ENCODE measurements at places on chromosomes 2 and 18. TPM values are rescaled to one million over a fixed set of nuclear protein-coding genes. Genes with fewer than 3 reads are reported as not detected.

DNA sequence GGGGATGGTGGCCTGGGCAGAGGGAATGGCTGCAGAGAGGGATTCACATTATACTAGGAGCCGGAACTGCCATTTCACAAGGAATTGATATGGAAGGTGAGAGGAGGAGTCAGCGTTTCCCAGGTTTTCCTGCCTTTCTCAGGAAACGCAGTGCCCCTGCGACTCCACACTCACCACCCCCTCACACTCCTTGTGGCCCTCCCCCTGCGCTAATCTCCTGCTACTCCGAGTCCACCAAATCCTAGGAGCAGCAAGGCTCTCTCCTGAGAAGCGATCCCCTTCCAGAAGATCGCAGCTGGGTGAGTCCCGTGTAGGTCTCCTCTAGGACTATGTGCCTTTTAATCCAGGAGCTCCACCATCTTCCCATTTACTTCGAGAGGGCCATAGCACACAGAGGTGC, 140.6 kb downstream of the VAPA start:
- no peaks in the 10 kb centered on the region for H3K36me3 ChIP-seq
- no peak for DNase-seq
- no peak overlapping the region for H3K4me3 ChIP-seq

GRCh38 chr2:150162241-150162942, 325.1 kb downstream of the RND3 start:
- H3K4me3 ChIP-seq = no peak overlapping the region
- H3K4me1 ChIP-seq = peaks cover 11% of the 10 kb centered on the region
- H3K27me3 ChIP-seq = no peaks in the 10 kb centered on the region
- no peak for DNase-seq
- H3K36me3 ChIP-seq = no peaks in the 10 kb centered on the region

- no peaks in the 10 kb centered on the region for H3K4me1 ChIP-seq
- H3K4me3 ChIP-seq = no peak overlapping the region
- DNase-seq = no peak
- no peaks in the 10 kb centered on the region for H3K36me3 ChIP-seq
Observed at GRCh38 chr2:238295144-238296112, 7.0 kb upstream of the PER2 start.

Gene DQX1
- total RNA-seq = 0.41 TPM

DNA sequence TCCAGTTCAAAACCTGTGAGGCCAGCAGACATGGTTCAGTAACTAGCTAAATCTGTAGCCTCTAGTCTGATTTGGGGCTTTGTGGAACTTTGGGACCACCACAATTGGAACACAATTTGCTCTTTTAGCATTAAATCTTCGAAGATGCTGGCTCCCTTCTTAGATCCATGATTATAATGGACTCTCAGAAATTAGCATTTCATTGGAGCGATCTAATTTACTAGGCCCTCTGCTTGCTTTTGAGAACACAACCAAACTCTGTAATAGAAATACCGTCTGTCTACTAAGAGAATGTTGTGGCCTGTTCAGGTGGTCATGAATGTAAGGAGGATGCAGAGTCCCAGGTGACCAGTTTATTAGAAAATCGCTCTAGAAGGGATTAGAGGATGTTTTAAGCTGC, 70.2 kb upstream of the LYPD6B start:
- no peaks in the 10 kb centered on the region for H3K27me3 ChIP-seq
- H3K4me3 ChIP-seq = no peak overlapping the region
- no peaks in the 10 kb centered on the region for H3K4me1 ChIP-seq
- H3K27ac ChIP-seq = no peak overlapping the region

Gene UGT1A4
- total RNA-seq = not detected

DNA sequence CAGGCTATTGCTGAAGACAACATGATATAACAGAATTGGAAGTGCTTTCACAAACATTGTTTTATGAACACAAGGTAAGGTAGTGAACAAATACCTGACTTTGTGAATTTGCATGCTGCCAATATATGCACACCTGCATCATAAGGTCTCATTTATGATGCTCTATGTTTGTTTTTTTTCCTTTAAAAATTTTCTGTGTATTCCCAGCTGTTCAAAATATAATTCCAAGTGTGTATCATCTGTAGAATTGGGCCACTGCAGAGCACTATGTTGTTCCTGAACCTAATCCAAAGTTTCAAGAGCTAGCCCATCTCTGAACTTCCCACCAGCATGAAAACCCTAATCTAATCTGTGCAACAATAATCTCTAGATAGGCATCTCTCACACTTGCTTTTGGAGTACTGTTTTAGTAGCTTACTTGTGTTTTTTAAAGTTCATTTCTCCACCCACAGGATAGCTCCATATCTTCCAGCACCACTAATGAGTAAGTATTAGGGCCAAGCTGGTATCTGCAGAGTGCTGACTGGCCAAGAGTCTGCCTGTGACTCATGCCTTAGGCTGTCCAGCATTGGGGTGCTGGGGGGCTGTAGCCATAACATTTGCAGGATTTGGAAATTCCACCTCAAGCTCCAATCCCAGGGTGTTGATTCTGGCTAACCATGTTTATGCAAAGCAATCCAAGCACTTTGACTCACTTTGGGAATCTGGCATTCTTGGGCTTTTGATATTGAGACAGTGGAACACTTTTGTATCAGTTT, 208.2 kb upstream of the REV1 start:
- no peak overlapping the region for H3K27ac ChIP-seq
- H3K4me1 ChIP-seq = no peaks in the 10 kb centered on the region
- H3K4me3 ChIP-seq = no peak overlapping the region
- no peaks in the 10 kb centered on the region for H3K36me3 ChIP-seq

Gene CYP1B1
- 86.7 TPM for total RNA-seq

Gene IER3IP1
- total RNA-seq = 8.5 TPM

Gene PAPOLG
- total RNA-seq = 10.9 TPM

- DNase-seq = peak; percentile 54
- no peaks in the 10 kb centered on the region for H3K27me3 ChIP-seq
- no peaks in the 10 kb centered on the region for H3K36me3 ChIP-seq
- H3K27ac ChIP-seq = no peak overlapping the region
- no peak overlapping the region for H3K4me3 ChIP-seq
Observed at GRCh38 chr2:199228887-199229819, 228.6 kb downstream of the SATB2 start.

- no peak overlapping the region for H3K27ac ChIP-seq
- DNase-seq = no peak
- no peaks in the 10 kb centered on the region for H3K4me1 ChIP-seq
- H3K27me3 ChIP-seq = no peaks in the 10 kb centered on the region
- H3K4me3 ChIP-seq = no peak overlapping the region
- H3K36me3 ChIP-seq = no peaks in the 10 kb centered on the region
Observed at GRCh38 chr2:103135679-103136078, 373.8 kb downstream of the TMEM182 start.

DNA sequence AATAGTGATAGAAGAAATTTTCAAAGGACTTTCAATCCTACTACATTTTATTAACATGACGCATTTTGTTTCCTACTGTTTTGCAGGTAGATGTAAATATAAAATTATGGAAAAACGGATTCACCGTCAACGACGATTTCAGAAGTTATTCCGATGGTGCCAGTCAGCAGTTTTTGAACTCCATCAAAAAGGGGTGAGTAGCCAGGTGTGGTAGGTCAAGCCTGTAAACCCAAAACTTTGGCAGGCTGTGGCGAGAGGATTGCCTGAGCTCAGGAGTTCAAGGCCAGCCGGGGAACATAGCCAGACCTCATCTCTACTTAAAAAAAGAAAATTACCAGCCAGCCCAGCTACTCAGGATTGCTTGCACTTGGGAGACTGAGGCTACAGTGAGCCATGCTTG, 33.0 kb upstream of the MFSD2B start:
- H3K27ac ChIP-seq = no peak overlapping the region
- 0 out of 2 replicates have a peak, but pooled peaks cover 4% of the 10 kb centered on the region for H3K36me3 ChIP-seq
- no peak overlapping the region for H3K4me3 ChIP-seq
- no peaks in the 10 kb centered on the region for H3K4me1 ChIP-seq

DNA sequence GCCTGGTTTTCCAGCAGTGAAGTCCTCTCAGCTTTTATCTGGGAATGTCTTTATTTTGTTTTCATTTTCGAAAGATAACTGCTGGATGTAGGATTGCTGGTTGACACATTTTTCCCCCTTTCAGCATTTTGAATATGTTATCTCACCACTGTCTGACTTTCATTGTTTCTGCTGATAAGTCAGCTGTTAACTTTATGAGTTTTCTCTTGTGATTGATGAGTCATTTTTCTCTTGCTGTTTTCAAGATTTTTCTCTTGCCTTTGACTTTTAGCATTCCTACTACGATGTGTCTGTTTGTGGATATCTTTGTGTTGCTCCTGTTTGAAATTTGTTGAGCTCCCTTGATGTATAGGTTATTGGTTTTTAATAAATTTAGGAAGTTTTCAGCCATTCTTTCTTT, 85.5 kb downstream of the AGPS start:
- H3K27ac ChIP-seq = no peak overlapping the region

Gene FBXO48
- total RNA-seq = 0.74 TPM

Gene DYSF
- total RNA-seq = 0.31 TPM

Gene HSPE1
- 278 TPM for total RNA-seq

DNA sequence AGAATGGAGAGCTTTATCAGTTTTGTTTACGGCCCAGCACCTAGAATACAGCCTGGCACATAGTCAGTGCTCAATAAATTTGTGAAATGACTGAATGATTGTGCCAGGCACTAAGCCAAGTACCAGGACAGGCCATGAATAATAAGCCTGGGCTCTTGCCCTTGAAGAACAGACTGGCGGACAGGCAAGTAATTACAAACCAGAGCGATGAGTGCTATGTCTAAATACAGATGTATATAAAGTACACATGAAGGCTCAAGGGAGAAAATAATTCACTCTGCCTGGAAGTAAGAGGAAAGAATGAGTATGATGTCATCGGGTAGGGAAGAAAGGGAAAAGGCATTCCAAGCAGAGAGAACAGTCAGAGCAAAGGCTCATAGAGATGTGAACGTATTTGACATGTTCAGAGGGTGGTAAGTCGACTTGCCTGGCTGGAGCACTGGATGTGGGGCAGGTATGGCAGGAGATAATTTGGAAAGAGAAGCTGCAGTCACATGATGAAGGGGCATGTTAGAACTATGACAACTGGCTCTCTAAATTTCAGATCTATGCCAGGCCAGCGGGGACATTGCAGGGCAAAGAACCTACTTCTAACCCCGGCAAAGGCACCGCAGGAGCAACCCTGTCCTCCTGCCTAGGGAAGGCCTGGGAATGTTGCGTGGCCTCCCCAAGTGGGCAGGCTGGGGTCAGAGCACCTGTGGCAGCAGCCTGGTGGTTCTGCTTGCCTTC, 119.1 kb upstream of the STPG4 start:
- no peaks in the 10 kb centered on the region for H3K27me3 ChIP-seq
- peaks cover 17% of the 10 kb centered on the region for H3K4me1 ChIP-seq
- no peaks in the 10 kb centered on the region for H3K36me3 ChIP-seq
- H3K4me3 ChIP-seq = no peak overlapping the region

Gene UBXN4
- total RNA-seq = 83.7 TPM

DNA sequence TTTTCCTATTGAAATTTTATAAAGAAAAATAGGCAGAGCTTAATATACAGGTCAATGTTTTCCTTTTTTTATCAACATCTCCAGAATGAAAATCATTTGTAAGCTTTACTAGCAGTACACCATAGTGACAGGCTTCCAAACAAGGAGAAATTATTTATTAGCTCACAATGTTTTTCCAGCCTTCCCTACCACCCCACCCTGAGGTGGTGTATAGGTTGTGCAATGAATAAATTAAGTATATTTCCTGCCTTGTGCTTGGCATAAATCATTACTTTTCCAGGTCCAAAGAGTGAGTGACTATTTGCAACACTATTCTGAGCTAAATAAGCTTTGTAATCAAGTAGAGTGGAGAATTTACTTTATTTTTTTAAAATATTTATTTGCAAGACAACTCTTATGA, 876.2 kb upstream of the POU3F3 start:
- no peak overlapping the region for H3K27ac ChIP-seq
- no peak overlapping the region for H3K4me3 ChIP-seq
- H3K27me3 ChIP-seq = no peaks in the 10 kb centered on the region
- no peak for DNase-seq

Gene XDH
- 0.08 TPM for total RNA-seq

Gene SALL3
- total RNA-seq = not detected

DNA sequence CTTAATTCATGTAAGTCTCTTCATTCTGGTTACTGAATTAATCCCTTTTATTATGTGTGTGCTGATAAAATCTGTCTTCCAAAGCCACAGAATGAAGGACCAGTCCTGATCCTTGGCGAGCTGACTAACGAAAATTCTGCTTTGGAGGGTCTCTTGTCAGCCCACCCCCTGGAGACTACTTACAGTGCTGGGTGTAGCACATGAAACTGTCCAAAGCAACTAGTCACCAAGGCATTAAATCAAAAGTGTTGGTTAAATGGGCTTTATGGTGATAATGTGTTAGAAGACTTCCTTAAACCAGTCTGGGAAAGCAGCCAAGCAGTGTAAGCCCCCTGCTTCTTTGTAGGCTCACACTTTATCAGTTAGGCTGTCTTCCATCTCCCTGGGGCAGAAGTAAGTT, 420.2 kb downstream of the SUCLG1 start:
- H3K27me3 ChIP-seq = no peaks in the 10 kb centered on the region
- H3K27ac ChIP-seq = no peak overlapping the region
- no peaks in the 10 kb centered on the region for H3K4me1 ChIP-seq
- H3K36me3 ChIP-seq = no peaks in the 10 kb centered on the region
- H3K4me3 ChIP-seq = no peak overlapping the region

GRCh38 chr18:22800551-22800951, 132.6 kb upstream of the RBBP8 start:
- no peak overlapping the region for H3K4me3 ChIP-seq
- H3K27ac ChIP-seq = no peak overlapping the region
- H3K4me1 ChIP-seq = no peaks in the 10 kb centered on the region
- no peak for DNase-seq
- H3K36me3 ChIP-seq = no peaks in the 10 kb centered on the region

Gene BUB1
- total RNA-seq = 91.2 TPM

DNA sequence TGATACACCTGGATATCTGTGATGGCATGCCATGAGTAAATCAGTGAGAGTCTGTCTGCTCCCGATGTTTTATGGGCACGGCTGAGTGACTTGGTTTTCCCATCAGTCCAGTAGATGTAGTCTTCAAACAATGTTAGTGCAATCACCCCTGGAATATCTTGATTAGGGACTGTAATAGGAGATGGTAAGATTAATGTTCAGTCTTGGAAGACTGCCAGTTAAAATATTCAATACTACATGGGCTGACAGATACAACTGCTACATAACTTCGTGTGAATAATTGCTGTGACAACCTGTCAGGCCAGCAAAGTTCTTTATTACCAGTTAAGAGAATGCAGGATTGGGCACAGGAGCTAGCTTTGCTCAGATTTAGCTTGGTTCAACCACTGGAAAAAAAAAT, 1673.3 kb downstream of the LRP1B start:
- H3K4me3 ChIP-seq = no peak overlapping the region
- H3K4me1 ChIP-seq = no peaks in the 10 kb centered on the region
- no peaks in the 10 kb centered on the region for H3K36me3 ChIP-seq
- no peak for DNase-seq

- 0 out of 2 replicates have a peak, but pooled peaks cover 5% of the 10 kb centered on the region for H3K27me3 ChIP-seq
- no peak overlapping the region for H3K27ac ChIP-seq
- no peak for DNase-seq
- no peak overlapping the region for H3K4me3 ChIP-seq
- no peaks in the 10 kb centered on the region for H3K36me3 ChIP-seq
Observed at GRCh38 chr2:134636714-134637113, 82.1 kb downstream of the TMEM163 start.

- no peaks in the 10 kb centered on the region for H3K36me3 ChIP-seq
- H3K27me3 ChIP-seq = no peaks in the 10 kb centered on the region
- no peak for DNase-seq
- H3K4me1 ChIP-seq = no peaks in the 10 kb centered on the region
- H3K27ac ChIP-seq = no peak overlapping the region
Observed at GRCh38 chr2:40273734-40274182, 178.1 kb downstream of the SLC8A1 start.

Data from Panc1 (cell line).